ENCODE measurements at places on chromosomes 13 and 19.

- DNase-seq = peak; percentile 16
These were observed 51.0 kb upstream of the PDX1 start for GRCh38 chr13:27868641-27869435.

DNA sequence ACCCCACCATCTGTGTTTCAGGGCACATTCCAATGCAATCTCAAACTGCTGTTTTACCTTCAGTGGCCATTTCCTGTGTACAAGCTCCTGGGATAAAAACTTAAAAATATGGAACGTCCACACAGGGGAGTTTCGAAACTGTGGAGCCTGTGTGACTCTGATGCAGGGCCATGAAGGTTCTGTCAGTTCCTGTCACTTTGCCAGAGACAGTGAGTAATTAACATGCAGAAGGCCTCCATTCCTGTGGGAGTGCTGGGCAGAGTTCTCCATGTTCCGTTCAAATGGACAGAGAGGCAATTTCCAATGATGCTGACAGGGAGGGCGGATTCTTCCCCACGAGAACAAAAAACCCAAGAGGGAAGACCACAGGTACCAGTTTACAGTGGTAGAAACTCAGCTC, 24.4 kb downstream of the WDR88 start:
- DNase-seq = no peak

- no peak for DNase-seq
These were observed 5.1 kb upstream of the PRKD2 start for GRCh38 chr19:46722004-46722380.

GRCh38 chr13:70708775-70709174, 600.5 kb upstream of the KLHL1 start:
- DNase-seq = no peak

DNA sequence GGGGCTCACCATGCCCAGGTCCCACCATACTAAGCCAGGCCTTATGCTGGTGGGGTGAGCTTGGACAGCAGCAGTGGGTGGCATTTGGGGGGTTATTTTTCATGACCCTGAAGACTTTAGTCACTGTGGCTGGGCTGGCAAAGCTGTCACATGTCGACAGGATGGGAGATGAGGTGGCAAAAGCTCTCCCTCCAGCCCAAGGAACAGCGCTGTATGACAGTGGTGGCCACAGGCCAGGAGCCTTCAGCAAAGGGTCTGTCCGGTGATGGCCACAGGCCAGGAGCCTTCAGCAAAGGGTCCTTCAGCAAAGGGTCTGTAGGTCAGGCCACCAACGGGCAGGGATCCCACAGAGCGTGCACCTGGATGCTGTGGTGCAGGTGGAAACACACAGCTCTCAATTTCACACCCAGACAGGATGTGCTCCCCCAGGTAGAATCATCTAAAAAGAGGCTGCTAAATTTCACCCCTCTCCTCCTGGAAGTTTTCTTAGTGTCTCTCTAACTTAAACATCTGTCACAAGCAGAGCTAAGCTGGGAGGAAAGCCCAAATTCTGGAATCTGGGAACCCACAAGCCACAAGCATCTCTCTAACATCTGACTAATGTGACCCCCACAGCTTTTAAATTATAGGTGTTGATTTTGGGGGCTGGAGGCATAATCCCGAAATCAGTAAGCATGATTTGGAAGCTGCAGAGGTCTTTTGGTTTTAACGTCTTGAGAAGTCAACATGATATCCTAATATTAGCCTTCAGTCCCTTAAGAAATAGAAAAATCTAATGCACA, 23.0 kb downstream of the COL4A1 start:
- DNase-seq = no peak

DNA sequence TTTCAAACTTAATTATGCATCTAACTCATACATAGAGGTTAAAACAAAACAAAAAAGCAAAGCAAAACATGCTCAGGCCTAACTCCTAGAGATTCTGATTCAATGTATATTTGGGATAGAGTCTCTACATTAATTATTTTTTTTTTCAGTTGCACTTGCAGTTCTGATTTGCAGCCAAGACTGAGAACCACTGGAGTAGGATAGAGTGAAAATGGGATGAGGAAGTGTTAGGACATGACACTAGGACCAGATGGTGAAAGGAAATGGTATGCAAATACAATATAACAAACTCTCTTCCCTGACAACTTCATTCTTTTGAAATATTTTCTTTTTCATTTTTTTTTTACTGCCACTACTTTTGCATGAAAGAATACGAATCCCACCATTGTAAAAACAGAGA, 1.8 kb downstream of the CCDC122 start:
- DNase-seq = no peak

DNA sequence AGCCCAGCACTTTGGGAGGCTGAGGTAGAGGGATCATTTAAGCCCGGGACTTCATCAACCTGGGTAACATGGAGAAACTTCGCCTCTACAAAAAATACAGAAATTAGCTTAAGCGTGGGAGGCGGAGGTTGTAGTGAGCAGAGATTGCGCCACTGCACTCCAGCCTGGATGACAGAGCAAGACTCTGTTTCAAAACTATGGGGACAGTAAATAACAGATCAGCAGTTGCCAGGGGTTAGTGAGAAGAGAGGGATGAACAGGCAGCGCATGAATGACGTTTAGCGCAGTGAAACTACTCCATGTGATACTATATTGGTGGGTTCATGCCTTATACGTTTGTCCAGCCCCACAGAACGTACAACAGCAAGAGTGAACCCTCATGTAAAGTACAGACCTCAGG, 7.1 kb upstream of the ICAM3 start:
- DNase-seq = no peak

- no peak for DNase-seq
These were observed 38.4 kb upstream of the CPB2 start for GRCh38 chr13:46143184-46143701.

- DNase-seq = no peak
These were observed 10.1 kb downstream of the BCL3 start for GRCh38 chr19:44758596-44758995.

- no peak for DNase-seq
These were observed 769 bp upstream of the TMEM272 start for GRCh38 chr13:51845574-51846318.

GRCh38 chr13:98473135-98473787, 103.6 kb downstream of the STK24 start:
- no peak for DNase-seq

DNA sequence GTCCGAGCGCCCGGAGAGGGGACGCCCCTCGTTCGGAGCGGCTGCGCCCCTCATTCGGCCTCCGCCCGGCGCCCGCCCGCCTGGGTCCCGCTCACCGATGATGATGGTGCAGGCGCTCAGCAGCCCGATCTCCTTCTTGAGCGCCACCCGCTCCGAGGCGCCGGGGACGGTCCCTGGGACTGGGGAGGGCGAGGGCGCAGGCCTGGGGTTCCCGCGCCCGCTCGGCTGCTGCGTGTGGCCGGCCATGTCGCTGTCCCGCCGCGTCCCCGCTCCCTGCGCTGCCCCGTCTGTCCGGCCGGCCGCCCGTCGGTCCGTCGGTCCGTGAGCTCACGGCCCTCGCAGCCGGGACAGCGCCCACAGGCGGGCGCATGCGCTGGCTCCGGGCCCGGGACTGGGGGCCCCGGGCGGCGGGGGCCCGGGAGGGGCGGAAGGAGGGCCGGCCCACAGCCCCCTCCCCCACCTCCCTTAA, at the start of gene SLC7A10:
Gene SLC7A10 (minus strand): TSS at position 393 of the 469 bp plus-strand sequence. CDS start 147 bp downstream, at position 246.
- no peak for DNase-seq

- no peak for DNase-seq
These were observed 1178.0 kb downstream of the UQCRFS1 start for GRCh38 chr19:28034936-28035335.

Data from SW 1271 (cell line).